ENCODE measurements at places on chromosomes 4 and X. TPM values are rescaled to one million over a fixed set of nuclear protein-coding genes. Genes with fewer than 3 reads are reported as not detected.

CXorf65 gene
- total RNA-seq: 22.4 TPM

POU3F4 gene
- total RNA-seq: not detected

LDB2 gene
- total RNA-seq: 0.52 TPM

TMEM271 gene
- total RNA-seq: not detected

SNCA gene
- 15.1 TPM for total RNA-seq

NEUROG2 gene
- total RNA-seq: not detected

MFAP3L gene
- total RNA-seq: 23.0 TPM

All from mononuclear cell (primary cell).